ENCODE measurements at places on chromosomes 1 and 21.

- no peaks in the 10 kb centered on the region for H3K4me1 ChIP-seq
- no peak overlapping the region for H3K27ac ChIP-seq
- DNase-seq: no peak
- peaks cover 5% of the 10 kb centered on the region for H3K27me3 ChIP-seq
- no peaks in the 10 kb centered on the region for H3K36me3 ChIP-seq
- no peak overlapping the region for H3K4me3 ChIP-seq
Measured at GRCh38 chr1:64396817-64397216, 73.1 kb upstream of the CACHD1 start.

DNA sequence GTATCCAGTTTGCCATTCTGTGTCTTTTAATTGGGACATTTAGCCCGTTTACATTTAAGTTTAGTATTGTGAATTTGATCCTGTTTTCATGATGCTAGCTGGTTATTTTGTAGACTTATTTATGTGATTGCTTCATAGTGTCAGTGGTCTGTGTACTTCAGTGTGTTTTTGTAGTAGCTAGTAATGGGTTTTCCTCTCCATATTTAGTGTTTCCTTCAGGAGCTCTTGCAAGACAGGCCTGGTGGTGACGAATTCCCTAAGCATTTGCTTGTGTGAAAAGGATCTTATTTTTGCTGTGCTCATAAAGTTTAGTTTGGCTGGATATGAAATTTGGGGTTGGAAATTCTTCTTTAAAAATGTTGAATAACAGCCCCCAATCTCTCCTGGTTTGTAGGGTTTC lies 69.2 kb upstream of the PDC start:
- no peaks in the 10 kb centered on the region for H3K4me1 ChIP-seq
- H3K27me3 ChIP-seq: no peaks in the 10 kb centered on the region
- no peak overlapping the region for H3K4me3 ChIP-seq
- peaks cover 9% of the 10 kb centered on the region for H3K36me3 ChIP-seq
- DNase-seq: no peak

- no peak overlapping the region for H3K4me3 ChIP-seq
- peaks cover 38% of the 10 kb centered on the region for H3K27me3 ChIP-seq
- H3K4me1 ChIP-seq: peaks cover 1% of the 10 kb centered on the region
- DNase-seq: peak; percentile 50
Measured at GRCh38 chr1:18820791-18821641, 38.4 kb downstream of the TAS1R2 start.

DNA sequence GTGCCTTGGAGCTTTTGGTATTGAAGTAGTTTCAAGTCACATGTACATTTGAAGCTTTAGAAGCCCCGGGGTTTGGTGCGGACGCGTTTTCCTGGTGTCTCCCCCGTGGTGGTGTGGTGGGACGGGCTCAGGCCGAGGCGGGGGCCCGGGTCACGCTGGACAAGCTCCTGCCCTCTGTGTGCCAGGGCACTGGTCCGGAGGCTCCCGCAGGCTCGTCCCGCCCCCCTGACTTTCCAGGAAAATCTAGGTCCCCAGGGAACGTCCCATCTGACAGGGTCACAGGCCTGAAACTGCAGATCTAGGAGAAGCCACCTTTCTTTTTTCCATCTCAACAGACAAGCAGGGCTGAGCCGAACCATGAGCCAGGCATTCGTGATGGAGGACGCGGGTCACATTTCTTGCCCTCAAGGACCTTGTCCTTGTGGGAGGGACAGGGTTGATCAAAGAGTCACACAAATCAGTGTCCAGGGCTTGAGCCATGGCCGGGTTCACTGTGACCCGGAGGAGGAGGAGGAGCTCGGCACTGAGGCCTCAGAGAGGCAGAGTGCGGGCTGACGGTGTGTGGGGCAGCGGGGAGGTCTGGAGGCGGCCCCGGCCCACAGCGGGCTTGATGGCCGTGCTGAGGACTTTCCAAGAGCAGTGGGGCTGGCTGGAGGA lies 1.6 kb downstream of the DMRTB1 start:
- no peaks in the 10 kb centered on the region for H3K4me1 ChIP-seq
- no peaks in the 10 kb centered on the region for H3K27me3 ChIP-seq
- H3K36me3 ChIP-seq: no peaks in the 10 kb centered on the region
- no peak overlapping the region for H3K4me3 ChIP-seq
- H3K27ac ChIP-seq: no peak overlapping the region

- no peak overlapping the region for H3K4me3 ChIP-seq
- H3K27me3 ChIP-seq: no peaks in the 10 kb centered on the region
- no peak for DNase-seq
- H3K27ac ChIP-seq: no peak overlapping the region
- H3K36me3 ChIP-seq: peaks cover 3% of the 10 kb centered on the region
Measured at GRCh38 chr21:25887646-25888306, 153.0 kb downstream of the GABPA start.

DNA sequence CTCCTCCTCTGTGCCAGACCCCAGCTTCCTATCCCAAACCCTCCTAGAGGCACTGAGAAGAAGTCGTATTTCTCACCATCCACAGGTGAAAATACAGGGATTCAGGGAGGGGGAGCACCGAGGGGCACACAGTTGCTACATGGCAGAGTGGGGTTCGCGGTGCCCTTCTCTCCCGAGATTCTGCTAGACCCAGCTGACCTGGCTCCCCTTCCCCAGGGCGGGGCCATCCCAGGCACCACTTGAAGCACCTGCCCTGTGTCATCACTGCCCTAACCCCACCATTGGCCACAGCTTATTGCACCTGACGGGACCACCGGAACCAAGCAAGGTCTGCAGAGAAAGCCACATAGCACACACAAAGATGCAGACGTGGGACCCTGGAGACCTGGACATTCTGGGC lies 30.5 kb downstream of the SDC3 start:
- no peak overlapping the region for H3K27ac ChIP-seq
- peaks cover 3% of the 10 kb centered on the region for H3K4me1 ChIP-seq

- no peaks in the 10 kb centered on the region for H3K36me3 ChIP-seq
- no peak for DNase-seq
- H3K4me1 ChIP-seq: no peaks in the 10 kb centered on the region
- H3K27me3 ChIP-seq: peaks cover 5% of the 10 kb centered on the region
- H3K4me3 ChIP-seq: no peak overlapping the region
Measured at GRCh38 chr1:36961062-36961615, 73.2 kb downstream of the GRIK3 start.

- no peak overlapping the region for H3K4me3 ChIP-seq
- no peak overlapping the region for H3K27ac ChIP-seq
- no peaks in the 10 kb centered on the region for H3K4me1 ChIP-seq
- no peaks in the 10 kb centered on the region for H3K36me3 ChIP-seq
Measured at GRCh38 chr21:16071761-16072160, 342.0 kb downstream of the USP25 start.

- H3K4me3 ChIP-seq: peak overlapping the region; percentile 95
- H3K4me1 ChIP-seq: peaks cover 51% of the 10 kb centered on the region
- no peak for DNase-seq
- no peaks in the 10 kb centered on the region for H3K27me3 ChIP-seq
- peak overlapping the region; percentile 90 for H3K27ac ChIP-seq
- H3K36me3 ChIP-seq: peaks cover 51% of the 10 kb centered on the region
Measured at GRCh38 chr1:234603221-234604204, 6.5 kb downstream of the IRF2BP2 start.

DNA sequence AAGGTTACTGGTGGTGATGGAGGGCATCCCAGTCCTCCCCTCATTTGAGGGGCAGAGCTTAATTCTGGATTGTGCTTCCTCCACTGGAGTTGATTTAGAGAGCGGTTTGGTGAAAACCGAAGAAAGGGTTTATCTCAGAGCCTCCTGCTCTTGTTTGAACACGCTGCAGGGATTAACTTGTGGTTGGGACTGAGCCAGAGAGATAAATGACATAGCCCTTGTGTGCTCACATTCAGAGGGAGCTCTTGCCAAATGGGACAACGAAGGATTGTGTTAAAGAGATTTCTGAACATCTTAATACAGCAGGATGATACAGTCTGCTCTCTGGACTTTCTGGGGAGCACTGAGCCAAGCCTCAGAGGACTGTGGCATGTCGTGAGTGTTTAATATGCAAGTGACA lies 308.2 kb downstream of the DISC1 start:
- H3K4me1 ChIP-seq: peaks cover 4% of the 10 kb centered on the region
- no peaks in the 10 kb centered on the region for H3K36me3 ChIP-seq
- H3K27ac ChIP-seq: no peak overlapping the region
- H3K27me3 ChIP-seq: no peaks in the 10 kb centered on the region
- no peak for DNase-seq

- peaks cover 5% of the 10 kb centered on the region for H3K4me1 ChIP-seq
- DNase-seq: no peak
- no peaks in the 10 kb centered on the region for H3K27me3 ChIP-seq
- H3K36me3 ChIP-seq: peaks cover 8% of the 10 kb centered on the region
- H3K4me3 ChIP-seq: no peak overlapping the region
Measured at GRCh38 chr1:186514367-186514766, 53.5 kb upstream of the PDC start.

GRCh38 chr21:30227633-30228404 lies 11.9 kb upstream of the CLDN8 start:
- H3K4me3 ChIP-seq: no peak overlapping the region
- no peaks in the 10 kb centered on the region for H3K27me3 ChIP-seq
- H3K36me3 ChIP-seq: no peaks in the 10 kb centered on the region

DNA sequence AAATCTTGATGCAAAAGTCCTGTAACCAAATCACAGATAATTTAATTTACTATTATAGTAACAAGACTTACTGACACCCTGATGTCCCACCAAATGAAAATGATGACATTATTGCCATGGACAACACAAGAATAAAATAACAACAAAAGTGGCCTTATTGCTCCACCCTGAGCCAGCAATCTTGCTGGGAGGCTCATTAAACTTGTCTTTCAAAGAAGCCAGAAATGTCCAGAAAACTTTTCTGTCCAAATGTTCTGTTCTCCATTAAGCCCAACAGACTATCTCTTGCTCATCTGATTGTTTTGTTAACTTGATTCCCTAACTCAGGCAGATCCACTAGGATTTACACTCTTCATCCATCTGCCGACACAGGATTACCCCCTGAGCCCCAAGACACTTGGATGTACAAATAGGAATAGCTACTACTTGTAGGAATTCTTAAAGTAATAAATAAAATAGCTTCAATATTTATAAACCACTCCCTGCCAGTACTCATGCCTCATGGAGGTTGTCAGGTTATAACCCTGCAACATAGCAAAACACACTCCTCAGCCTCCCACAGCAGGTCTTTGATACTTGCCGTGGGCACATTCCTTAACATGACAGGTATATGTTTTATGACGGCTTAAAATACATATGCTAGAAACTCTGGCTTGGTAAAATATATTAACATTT lies 84.9 kb downstream of the PTPN14 start:
- no peak for DNase-seq
- H3K36me3 ChIP-seq: no peaks in the 10 kb centered on the region
- H3K4me1 ChIP-seq: peaks cover 2% of the 10 kb centered on the region
- H3K27ac ChIP-seq: no peak overlapping the region
- no peak overlapping the region for H3K4me3 ChIP-seq

DNA sequence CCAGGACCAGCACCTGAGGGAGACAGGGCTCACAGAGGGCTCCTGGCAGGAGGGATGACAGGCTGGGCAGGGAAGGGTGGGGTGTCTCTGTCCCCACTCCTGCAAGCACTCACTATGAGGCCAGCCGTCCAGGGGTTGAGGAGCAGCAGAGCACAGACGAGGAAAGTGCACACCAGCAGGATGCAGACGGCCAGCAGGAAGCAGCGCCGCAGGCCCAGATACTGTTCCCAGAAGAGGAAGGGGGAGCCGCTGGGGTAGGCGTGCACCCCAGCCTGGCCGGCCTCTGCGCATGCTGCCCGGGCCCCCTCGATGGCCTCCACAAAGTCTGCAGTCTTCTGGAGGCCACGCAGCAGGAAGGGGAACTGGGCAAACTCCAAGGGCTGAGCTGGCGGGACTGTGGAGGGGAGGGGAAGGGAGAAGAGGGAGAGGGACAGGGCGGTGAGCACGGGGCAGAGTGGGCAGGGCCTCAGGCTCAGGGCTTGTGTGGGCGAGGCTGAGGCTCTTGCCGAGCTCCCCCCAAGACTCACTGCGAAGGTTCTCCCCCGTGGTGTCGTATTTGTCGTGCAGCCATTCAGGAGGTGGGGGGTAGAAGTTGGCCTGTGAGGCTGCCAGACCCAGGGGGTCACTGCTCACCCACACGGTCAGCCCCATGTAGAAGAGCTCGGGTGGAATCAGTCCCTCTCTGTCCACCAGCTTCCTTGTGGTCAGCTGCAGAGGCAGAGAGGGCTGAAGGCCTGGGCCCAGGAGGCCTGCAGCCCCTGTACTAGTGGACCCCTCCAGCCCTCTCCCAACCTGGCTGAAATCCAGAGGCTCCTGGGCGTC lies 16.5 kb downstream of the PTCH2 start:
- no peak overlapping the region for H3K27ac ChIP-seq
- no peak overlapping the region for H3K4me3 ChIP-seq
- DNase-seq: no peak
- no peaks in the 10 kb centered on the region for H3K36me3 ChIP-seq
- peaks cover 3% of the 10 kb centered on the region for H3K4me1 ChIP-seq
- no peaks in the 10 kb centered on the region for H3K27me3 ChIP-seq

DNA sequence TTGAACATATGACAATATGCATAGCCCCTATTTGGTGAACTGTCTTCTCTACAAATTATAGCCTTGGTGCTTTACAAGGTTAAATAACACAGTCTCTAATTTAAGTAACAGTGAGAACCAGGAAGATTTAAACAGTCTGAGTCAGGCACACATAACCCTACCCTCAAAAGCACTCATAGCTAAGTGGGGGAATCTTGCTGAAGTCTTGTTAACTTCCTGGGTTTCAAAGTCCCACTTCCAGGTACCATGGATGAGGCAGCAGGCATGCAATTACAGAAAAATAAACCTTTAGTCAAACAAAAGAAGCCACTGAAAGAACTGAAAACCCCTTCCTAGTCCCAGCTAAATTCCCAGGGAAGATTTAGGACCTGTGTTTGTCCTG lies 147.6 kb downstream of the PBX1 start:
- no peak overlapping the region for H3K4me3 ChIP-seq
- no peaks in the 10 kb centered on the region for H3K4me1 ChIP-seq
- no peak overlapping the region for H3K27ac ChIP-seq
- no peaks in the 10 kb centered on the region for H3K36me3 ChIP-seq

DNA sequence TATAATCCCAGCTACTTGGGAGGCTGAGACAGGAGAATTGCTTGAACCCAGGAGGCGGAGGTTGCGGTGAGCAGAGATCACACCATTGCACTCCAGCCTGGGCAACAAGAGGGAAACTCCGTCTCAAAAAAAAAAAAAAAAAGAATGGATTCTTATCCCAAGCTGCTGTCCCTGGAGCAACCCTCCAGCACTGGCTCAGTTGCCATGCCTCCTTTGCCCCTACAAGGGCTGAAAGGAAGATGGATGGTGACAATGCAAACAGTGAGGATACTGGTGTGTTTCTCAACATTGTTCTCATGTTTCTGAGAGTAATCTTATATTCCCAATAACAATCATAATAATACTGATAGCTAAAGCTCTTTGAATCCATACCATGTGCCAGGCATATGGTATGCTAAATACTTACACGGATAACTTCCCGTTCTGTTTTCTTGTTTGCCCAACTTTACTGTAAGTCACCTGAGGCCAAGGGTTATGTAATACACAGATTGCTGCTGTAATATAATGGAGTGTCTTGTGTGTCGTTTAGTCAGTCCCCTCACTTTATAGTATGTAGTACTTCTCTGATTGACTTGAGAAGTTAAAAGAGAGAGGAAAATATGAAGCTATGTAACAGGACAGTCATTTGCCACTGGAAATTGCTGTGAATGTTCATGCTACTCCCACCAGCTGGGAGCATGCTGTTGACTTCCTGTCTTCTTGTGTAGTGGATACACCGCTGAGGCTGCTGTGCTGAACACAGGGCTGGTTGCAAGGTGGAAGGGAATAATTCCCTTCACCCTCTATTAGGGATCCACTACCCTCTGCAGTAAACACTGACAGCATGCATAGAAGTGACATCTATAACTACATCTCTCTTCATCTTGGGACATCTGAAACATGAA lies 153.6 kb downstream of the CNIH3 start:
- no peaks in the 10 kb centered on the region for H3K4me1 ChIP-seq
- no peak overlapping the region for H3K27ac ChIP-seq
- no peaks in the 10 kb centered on the region for H3K36me3 ChIP-seq
- no peak overlapping the region for H3K4me3 ChIP-seq
- H3K27me3 ChIP-seq: peaks cover 20% of the 10 kb centered on the region

Measured in activated naive CD8-positive, alpha-beta T cell treated with anti-CD3 and anti-CD28 coated beads for 36 hours (primary cell).